Effector CD8-positive, alpha-beta T cell (primary cell): ENCODE measurements at places on chromosomes 7 and 10.
A peak's percentile ranks its signal among the peaks of the same experiment; 100 is the strongest.

GRCh38 chr7:7117935-7118586 is 64.3 kb upstream of the C1GALT1 start:
- no peak for DNase-seq

DNA sequence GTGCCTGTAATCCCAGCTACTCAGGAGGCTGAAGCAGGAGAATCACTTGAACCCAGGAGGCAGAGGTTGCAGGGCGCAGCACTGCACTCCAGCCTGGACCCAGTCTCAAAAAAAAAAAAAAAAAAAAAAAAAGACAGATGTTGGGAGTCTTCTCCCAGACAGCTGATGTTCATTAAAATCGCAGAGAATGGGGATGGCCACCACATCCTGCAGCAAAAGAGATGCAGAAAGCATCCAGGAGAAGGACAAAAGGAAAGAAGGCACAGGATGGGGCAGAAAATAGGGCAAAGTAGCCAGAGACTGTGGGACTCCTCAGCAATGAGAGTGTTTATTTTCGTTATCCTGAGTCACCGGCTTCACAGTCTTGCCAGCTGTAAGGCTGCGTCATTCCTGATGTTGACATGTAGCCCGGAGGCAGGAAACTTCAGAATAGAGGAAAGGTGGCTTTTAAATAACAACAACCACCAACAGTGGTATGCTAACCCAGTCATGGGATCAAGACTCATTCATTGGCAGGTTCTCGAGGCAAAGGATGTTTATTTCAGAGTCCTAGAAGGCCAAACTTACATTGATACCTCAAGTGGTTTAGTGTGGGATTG is 149.5 kb upstream of the SVIL start:
- no peak for DNase-seq

DNA sequence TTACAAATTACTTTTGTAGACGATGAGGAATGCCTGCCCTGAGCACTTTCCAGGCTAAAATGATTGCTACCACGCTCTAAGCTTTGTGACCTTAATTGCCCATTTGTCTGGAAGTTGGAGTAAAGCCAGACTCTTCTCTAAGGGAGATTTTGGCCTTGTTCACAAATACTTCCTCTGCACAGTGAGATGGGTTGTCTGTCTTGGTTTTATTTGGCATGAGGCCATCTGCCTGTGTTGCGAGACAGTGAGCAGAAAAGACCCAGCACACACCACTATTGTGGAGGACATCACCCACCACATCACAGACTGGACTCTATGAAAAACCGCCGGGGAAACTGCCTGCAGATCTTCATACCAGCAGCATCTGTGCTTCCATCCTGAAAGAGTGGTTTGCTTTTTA is 138.4 kb downstream of the BICC1 start:
- no peak for DNase-seq

GRCh38 chr10:102632394-102633111 is 11.7 kb upstream of the TRIM8 start:
- no peak for DNase-seq

DNA sequence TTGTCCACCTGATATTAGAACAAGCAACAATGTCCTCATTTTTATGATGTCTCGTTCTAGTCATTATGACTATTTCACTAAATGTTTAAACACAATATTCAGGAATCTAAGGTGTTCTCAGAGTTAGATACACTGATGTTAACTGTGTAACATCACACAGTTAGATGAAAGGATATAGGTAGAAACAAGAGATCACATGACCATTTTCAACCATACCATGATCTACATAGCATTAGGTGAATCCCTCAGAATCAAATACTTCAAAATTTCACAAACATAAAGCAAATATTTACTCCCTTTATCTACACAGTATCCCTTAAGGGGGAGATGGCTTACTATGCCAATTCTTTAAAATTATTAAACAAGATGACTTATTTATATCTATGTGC is 90.3 kb downstream of the ANK3 start:
- DNase-seq, result no peak

GRCh38 chr7:132317701-132318351 is 258.4 kb downstream of the PLXNA4 start:
- DNase-seq, result no peak

GRCh38 chr7:26670290-26670689 is 194.1 kb downstream of the SKAP2 start:
- no peak for DNase-seq

DNA sequence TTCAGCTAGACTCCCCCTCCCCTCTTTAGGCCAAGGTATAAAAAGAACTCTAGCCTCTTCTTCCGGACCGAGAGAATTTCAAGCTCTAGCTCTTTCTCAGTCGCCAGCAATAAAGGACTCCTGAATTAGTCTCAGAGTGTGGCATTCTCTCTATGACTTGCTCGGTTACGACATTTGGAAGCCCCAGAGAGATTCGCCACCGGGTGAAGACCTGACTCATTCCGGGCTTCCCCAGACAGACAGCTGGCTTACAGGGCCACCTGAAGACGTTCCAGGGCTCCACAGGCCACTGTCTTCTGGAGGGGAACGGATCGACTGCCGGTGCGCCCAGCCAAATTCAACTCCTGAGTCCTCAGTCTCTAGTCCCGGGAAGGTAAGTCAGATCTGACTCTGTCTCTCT is at the start of gene AKR1B15:
Gene AKR1B15 (plus strand): TSS at position 234 of the 400 bp plus-strand sequence. CDS start 15,510 bp downstream, outside the sequence.
- no peak for DNase-seq

DNA sequence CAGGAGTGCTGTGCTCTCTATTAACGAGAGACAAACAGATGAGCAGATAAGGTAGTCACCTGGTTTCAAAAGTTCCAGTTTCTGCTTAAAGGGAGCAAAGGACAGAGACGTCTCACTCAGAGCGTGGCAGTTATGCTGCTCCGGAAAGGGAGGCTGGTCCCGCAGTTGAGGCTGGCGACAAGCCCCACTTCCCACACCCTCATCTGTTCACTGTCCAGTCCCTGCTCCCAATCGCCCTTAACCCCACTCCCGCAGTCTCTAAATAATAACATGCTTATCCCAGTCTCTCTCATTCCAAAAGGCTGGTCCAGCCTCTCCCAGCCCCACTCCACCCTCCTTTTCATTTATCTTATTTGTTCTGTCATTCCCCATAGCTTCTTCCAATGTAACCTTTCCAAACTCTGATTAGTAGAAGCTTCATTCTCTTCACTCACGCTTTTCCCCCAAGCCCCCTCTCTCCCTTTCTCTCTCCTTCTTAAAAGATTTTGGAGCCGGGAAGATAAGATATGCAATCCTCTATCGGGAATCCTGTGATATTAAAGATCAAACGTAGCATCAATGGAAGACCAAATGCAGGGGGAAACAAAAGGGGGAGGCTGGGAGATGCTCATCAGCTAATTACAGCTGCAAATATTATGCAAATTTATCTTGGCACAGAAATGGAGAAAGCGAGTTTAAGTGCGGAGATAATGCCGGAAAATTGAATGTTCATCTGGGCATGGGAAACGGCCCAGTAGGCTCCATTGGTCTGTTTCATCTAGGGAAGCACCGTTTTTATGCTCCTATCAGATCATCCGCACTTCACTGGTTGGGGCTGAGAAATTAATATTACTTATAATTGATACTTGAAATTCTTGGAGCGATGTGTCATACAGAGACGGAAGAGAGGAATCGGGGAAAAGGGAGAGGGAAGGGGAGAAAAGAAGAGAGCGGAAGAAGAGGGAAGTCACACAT is 16.3 kb upstream of the GATA3 start:
- DNase-seq, result no peak

DNA sequence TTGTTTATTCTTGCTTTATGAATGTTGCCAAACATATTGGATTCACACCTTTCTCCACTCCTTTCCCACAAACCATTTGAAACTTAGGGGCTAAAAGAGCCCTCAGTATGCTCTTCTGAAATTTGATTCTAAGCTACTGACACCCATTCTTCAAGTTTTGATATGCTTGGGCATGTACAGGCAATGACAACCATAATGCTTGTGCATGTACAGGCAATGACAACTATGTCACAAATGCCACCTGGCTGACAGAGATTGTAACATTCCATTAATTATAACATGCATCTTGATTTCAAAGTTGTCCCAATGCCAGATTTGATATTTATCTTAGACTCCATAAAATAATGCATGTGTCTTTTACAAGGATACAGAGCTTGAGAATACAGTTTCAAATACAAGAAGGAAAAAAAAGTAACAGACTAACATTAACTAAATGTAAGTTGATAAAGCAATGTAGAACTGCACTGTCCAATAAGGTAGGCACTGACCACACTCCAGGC is 17.5 kb upstream of the CDK1 start:
- no peak for DNase-seq

- no peak for DNase-seq
Measured at GRCh38 chr10:124389613-124390361, 28.9 kb downstream of the OAT start.

- DNase-seq, result no peak
Measured at GRCh38 chr7:100190048-100190711, 12.5 kb downstream of the STAG3 start.

- DNase-seq, result no peak
Measured at GRCh38 chr10:100319707-100320402, 10.2 kb downstream of the PKD2L1 start.

GRCh38 chr7:99558306-99559174 is at the start of gene ZNF655:
Gene ZNF655, plus strand, starts transcription at chr7:99558642. Its CDS starts 1,918 bp downstream, at chr7:99560560.
- peak; percentile 91 for DNase-seq

DNA sequence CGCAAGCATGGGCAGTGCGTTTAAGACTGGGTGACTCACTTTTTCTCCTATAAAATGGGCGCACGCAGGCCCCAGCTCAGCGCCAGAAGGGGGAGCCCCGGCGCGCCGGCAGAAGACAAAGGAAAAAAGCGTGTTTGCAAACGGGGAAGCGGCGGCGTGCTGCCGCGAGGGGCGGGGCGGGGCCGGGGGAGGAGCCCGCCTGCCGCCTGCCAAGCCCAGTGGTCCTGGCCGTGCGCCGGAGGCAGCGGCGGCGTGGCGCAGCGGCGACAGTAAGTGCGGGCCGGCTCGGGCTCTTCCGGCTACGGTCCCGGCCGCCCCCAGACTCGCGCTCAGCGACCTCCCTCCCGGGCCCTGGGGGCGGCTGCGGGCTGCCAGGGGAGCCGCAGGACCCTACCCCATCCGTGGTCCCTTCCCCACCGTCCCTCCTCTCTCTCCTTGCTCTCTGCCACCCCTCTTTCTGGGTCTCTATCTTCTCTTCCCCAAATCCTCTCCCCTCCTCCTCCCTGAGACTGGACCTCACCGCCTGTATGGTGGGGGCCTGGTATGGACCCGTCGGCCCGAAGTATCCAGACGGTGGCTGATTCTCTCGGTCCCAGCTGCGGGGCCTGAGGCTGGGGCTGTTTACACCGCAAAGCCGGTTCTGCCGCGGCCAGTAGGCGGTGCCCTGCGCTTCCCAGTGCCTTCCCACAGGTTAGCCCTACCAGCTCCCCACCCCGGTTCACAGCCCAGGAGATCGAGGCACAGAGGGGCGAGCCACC is at the start of gene SLC29A3:
Gene SLC29A3 (plus strand): TSS at position 218 of the 758 bp plus-strand sequence. CDS start 51 bp downstream, at position 269.
- peak; percentile 57 for DNase-seq

DNA sequence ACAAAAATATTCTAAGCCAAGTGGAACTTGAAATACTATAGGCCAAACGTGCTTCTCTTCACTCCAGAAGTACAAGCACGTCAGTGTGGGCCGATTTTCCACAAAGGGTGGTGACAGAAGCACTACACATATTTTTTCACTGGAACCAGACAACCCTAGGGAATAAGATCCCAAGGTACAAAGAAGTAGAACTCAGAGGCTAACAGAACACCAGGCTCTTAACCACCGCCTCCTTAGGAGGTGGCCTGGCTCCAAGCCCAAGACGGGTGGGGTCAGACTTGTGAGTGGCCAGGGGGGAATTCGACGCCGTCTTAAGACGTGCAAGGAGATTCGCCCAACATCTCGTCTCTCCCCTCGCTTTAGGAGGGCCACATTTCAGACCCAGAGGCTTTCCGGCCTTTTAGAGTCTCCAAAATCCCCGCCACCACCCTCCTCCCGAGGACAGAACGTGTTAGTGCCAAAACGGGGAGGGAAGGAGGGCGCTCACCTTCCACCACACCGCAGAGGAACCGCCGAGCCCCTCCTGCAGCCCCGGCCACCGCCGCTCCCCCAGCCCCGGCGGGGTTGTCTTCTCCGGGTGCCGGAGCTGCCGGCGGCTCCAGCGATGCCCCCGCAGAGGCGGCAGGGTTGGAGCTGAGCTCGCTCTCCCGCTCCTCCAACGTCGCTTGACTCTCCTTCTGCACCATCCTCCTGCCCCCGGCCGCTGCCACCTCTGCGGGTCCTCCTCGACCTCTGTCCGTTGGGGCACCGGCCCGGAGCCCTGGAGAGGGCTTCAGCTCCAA is 716 bp downstream of the OGA start:
- DNase-seq, result no peak

DNA sequence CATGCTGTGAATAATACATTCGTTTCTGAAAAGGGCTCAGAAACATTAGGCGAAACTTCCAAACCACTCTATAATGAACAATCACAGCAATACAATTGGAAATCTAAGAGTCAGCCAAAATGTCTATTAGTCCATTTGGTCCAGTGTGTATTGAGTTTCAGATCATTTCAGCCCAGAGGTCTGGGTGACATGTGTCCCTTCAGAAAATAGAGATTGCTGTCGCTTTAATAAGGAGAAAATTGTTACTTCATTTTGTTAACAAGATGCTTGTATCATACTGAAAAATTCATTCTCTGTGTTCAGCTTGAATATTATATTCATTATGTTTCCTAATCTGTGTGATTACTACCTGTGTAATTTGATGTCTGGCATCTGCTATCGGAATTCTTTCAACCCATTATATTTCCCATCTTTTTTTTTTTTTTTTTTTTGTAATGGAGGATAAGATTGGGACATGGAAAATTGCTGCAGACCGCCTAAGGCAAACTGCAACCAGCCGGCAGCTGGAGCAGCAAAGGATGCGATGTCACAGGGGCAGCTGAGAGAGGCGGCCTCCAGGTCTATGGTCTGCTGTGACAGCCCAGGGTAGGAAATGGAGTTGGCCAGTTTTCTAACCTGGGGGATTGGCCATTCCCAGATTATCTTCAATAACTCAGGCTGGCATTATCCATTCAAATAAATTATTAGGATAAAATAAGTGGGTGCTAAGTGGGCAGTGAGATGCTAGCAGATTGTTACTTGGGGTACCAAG is 170.9 kb upstream of the NPVF start:
- DNase-seq, result no peak

DNA sequence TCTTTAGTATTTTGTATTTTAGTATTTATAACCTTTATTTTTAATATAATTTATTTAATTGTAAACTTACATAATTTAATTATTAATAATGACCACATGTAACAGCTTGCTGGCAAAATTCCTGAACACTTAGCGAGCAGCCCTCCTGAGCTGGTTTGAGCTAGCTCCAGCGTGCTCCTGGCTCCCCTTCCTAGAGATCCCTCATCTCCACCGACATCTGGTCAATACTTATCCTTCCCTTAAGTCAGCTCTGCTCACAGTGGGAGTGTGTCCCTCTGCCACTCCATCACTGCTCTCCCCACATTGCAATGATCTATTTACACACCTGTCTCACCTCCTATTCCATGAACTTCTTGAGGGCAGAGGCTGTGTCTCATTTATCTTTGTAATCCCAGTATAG is 20.6 kb upstream of the TBXAS1 start:
- no peak for DNase-seq

GRCh38 chr10:63491588-63492316 is 26.0 kb upstream of the JMJD1C start:
- no peak for DNase-seq

DNA sequence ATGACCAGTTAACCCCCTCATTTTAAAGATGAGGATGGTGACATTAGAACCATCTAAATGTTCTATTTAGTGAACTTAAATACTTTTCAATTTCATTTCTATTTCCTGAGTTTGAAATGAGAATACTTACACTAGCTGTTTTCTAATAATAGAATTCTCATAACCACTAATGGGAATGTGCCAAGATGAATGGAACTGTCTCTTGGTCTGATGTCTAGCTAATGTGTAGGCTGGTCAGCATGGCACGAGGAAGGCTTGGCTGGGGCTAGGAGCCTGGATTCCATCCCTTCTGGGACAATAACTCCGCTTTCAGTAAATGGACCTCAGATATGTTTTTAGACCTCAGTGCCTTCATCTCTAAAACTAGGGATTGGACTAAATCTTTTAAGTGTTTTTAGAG is 185.8 kb upstream of the NRP1 start:
- DNase-seq, result no peak
